Activated T-cell treated with anti-CD3 and anti-CD28 coated beads, Interleukin-2, amount 50 U/mL, for 72 hours (primary cell): ENCODE measurements at places on chromosomes 1 and 21. TPM values are rescaled to one million over a fixed set of nuclear protein-coding genes. Genes with fewer than 3 reads are reported as not detected.

Gene SH2D5
- 0.34 TPM for total RNA-seq

DNA sequence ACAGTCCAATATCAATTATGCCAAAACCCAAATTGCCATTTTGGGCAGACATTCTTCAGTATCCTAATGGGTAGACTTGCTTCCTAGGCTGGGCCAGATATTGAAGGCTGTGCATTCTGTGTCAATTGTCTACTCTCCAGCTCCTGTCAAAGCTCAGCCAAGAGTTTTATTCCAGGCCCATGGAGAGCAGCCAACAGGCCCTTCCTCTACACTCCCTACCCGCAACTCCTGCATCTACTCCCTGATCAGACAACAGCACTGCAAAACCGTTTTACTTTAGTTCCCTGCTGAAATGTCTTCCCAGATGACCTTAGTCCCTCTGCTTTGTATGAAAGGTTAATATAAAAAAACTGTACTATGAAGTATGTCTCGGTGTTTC lies 6.6 kb upstream of the ADORA3 start:
- DNase-seq = no peak

Gene PCBP3
- 24.1 TPM for total RNA-seq

Gene MMP23B
- 1.5 TPM for total RNA-seq

- DNase-seq = no peak
Measured at GRCh38 chr1:164695956-164696665, 137.1 kb downstream of the PBX1 start.

Gene ZNF678
- 15.1 TPM for total RNA-seq

- no peak for DNase-seq
Measured at GRCh38 chr1:201622824-201623223, 83.9 kb downstream of the NAV1 start.

DNA sequence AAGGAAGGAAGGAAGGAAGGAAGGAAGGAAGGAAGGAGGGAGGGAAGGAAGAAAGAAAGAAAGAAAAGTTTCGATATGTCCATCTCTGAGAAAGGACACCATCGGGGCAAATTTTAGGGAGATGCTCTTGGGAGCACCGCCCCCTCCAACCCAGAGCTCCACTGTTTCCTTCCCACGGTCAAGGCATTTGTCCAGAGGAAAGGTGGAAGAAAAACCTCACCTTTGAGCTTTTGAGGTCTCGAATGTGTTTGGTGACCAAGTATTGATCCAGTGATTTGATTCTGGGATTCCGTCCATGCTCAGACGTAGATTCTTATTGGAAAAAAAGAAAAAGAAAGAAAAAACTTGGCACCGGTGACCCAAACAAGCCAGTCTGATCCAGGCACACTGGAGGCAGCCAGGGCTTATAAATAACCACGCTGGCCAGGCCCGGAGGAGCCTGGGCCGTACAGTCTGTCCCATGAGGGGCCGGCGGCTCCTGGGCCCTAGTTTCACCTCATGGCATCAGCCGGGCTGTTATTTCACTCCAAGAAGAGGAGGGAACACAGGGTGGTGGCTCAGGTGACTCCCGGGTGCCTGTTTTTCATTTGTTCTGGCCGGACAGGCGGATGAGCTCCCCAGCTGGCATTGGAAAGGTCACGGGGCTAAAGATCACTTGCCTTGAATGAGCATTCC lies 36.1 kb upstream of the SLC25A33 start:
- no peak for DNase-seq

GRCh38 chr1:219560856-219561255 lies 52.0 kb downstream of the ZC3H11B start:
- DNase-seq = no peak

DNA sequence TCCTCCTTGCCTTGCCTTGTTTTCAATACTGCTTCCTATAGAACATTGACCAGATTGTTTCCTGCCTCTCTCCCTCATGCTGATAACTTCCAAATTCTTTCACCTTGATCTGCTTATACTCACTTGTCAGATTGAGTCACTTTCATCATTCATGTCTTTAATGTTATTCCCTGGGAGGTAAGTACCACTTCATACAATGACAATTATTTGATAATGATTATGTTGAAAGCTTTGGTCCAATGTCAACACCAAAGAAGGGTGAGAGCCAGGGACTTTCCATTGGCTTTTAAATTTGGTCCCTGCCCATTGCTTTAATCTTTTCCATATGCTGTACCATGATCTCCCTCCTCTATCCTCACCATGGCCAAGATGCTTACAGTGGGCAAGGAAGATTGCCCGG lies 137.4 kb downstream of the SYT2 start:
- no peak for DNase-seq

- DNase-seq = no peak
Measured at GRCh38 chr1:43660355-43660754, 10.4 kb downstream of the KDM4A start.

Gene RHD
- total RNA-seq = not detected

Gene VAV3
- 2.5 TPM for total RNA-seq

DNA sequence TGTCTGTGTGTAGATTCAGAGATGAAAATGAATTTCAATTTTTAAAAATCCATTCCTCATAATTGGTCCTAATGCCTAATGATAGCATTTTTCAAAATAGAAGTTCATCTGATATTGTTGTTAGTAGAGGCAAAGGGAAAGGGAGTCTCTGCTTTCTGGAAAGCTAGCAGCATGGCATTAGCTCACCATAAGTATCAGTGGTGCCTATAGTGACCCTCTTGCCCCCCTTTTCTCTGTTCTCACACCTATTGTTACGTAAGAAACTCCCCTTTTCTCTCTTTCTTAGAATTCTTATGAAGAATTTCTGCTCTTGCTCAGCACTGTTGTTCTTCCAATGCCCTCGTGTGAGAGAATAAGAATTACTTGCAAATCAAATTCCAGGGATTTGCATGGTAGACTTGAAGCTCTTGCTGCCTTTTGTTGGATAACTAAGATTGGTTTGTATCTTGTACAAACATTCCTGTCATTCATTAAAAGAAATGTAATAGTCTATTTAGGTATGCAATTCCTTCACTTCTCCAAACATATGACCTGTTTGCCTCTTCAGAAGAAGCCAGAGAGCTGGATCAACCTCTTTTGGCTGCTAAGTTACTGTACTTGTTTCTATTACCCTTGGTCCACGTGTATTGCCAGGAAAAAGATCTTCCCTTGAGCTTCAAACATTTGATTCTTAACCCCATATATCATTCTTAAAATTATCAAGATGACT lies 69.2 kb upstream of the MAGI3 start:
- no peak for DNase-seq

- DNase-seq = no peak
Measured at GRCh38 chr1:39272798-39273469, 68.4 kb downstream of the MACF1 start.

GRCh38 chr1:69409731-69410456 lies 157.8 kb upstream of the LRRC7 start:
- no peak for DNase-seq

Gene NEXN
- total RNA-seq = 1.4 TPM

DNA sequence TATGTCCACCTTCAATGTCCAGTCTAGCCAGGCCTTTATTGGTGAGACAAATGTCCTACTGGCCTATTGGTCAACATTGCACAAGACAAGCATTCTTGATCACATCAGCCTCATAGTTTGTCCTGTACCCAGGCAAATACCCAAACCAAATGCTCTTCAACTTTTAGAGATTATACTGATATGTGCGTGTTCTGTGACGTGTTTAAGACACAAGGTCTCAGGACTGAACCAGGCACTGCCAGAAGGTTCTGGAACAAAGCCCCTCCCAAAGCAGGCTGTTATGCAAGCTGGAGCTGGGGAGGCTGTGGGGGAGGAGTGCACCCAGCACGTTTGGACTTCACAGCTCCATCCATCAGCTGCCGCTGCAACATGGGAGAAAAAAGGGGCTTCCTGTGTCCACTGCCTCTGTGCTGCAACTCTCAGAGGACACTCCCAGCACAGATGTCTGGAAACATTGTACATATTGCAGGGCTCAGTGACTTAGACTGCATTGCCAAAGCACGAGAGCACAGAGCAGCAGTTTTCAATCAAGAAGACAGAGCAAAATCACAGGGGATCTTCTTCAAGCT lies 45.9 kb downstream of the NID1 start:
- DNase-seq = no peak

GRCh38 chr21:27803571-27803970 lies 836.7 kb upstream of the ADAMTS5 start:
- DNase-seq = no peak

Gene RABIF
- 10.8 TPM for total RNA-seq

DNA sequence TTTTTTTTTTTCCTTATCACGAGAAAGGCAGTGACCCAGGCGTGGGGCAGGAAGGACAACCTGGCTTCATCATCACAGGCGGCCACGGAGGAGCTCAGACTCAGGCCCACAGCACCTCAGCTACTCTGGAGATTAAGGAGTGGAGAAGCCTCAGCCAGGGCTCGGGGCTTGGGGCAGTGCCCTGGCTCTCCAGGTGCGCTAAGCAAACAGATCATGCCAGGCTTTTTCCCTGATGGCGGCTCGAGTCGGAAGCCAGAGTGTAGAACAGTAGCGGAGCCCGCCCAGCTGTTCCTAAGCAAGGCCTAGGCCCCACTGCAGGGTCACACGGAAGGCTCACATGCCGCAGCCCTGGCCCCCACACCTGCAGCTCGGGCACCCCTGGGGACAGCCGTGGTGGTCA lies 70.7 kb downstream of the AGPAT3 start:
- no peak for DNase-seq

Gene SLC25A33
- total RNA-seq = 5.9 TPM

Gene GNAT2
- 0.23 TPM for total RNA-seq
